Activated CD8-positive, alpha-beta T cell treated with anti-CD3 and anti-CD28 coated beads for 36 hours (primary cell): ENCODE measurements at places on chromosomes 7 and 10.

DNA sequence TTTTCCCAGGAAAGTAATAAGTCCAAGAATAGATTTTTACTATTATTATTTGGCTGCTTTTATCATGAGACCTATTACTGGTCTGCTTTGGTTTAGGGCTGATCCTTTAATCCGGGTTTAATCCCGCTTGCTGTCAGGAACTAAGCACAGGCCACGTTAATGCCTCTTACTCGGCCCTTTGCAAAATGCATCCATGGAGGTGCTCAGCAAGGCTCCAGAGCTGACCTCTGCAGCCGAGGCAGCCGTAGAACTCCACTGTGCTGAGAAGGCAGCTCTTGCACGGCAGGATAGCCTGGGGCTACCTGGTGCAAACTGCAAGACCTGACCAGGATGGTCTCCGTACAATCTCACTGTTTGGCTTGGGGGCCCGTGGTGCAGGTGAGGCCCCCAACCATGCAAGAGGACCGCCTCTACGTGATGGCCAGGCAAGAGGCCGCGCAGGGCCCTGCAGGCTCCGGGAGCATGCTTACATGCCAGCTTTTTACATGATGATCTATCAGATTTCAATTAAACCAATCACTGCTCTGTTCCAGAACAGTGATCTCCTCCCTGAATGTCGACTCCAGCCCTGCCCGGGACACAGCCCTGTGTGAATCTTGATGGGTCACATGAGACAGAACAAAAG lies 10.4 kb upstream of the CALML3 start:
- no peak for DNase-seq

DNA sequence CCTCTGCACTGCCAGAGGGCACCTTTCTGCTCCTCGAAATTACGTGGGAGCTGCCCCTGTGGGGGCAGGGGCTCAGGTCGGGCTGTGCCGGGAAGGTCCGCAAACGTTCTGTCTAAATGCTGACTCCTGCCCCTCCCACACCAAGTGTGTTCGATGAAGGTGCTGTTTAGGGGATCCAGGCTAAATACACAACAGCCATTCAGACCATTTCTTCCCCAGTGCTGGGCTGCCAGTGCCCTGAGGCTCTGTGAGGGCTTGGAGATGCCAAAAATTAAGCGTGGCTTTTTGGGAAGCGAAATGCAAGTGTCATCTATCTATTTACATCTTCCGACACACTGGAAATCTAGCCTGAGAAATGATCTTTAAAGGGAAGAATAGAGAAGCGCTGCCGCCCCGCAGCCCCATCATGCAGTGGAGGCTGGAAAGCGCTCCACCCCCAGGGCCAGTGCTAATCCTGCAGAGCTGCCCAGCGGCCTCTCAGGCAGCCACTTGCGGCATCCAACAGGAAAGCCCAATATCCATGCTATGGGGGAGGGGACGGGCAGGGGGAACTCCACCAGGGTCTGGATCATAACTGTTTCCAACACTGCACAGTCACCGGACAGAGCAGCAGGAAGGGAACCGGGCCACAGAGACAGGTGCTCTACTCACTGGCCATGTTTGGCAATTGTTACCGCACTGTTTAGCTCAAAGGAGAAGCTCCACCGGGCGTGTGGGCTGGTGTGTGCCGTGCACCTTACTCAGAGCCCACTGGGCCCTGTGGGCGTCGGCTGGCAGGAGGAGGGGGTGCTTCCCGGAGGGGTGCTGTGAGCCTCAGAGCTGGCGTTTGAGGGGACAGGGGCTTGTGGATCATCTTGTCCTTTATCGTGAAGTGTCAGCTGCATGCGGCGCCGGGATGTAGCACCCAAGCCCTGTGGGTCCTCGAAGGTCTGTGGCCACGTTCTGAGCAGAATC lies 205.5 kb downstream of the DNAJB6 start:
- no peak for DNase-seq

- no peak for DNase-seq
Observed at GRCh38 chr7:41487229-41487940, 215.5 kb downstream of the INHBA start.

DNA sequence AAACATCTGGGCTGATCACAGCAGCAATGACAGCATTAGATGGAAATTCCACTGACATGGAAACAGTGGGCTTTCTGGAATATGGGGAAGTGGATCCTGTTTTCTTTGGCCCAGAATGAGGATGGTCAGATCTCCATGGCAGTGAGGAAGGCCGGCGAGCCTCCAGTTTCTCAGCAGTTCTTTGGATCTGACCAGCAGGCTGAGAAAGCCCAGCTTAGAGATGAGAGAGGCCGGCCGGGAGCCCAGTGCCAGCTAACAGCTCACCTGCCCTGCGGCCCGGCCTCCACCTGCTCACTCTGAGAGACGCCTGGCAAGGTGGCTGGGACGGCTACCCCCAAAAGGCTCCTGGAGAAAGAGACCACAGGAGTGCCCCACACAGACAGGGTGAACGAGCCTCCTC lies 24.2 kb downstream of the GPER1 start:
- DNase-seq, result no peak
